HFFc6 (cell line): ENCODE measurements at places on chromosomes 1 and 21.

DNA sequence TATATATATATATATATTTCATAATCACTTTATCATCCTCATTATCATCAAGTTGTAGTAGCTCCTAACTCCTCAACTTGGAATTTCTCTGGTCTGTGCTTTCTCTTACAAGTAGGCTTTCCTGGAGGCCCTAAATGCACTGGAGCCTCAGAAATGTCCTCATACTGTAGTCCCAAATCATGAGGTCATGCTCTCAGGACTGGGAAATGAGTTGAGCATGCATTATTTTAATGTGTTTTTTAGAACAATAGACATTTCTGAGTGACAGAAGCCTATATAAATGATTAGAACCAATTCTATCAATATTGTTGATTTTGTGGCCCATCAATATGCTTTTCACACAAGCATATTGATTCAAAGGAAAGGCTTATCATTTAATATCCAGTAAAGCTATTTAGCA lies 42.9 kb upstream of the C1orf105 start:
- DNase-seq: no peak

GRCh38 chr21:22474403-22474802 lies 1476.2 kb downstream of the NCAM2 start:
- no peak for DNase-seq

DNA sequence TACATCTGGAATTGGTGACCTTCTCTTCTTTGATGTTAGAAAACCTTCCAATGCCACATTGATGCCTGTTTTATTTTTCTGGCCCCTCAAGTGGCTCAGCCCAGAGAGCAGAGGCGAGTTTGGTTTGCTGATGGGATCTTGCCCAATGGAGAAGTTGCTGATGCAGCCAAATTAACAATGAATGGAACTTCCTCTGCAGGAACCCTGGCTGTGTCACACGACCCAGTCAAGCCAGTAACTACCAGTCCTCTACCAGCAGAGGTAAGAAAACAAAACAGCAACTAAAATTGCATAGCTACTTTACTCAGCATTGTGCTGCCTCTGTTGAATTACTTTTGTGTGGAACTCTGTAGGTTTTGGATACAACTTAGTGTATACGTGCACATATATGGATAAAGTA lies 97.6 kb downstream of the CC2D1B start:
- DNase-seq: peak; percentile 12

DNA sequence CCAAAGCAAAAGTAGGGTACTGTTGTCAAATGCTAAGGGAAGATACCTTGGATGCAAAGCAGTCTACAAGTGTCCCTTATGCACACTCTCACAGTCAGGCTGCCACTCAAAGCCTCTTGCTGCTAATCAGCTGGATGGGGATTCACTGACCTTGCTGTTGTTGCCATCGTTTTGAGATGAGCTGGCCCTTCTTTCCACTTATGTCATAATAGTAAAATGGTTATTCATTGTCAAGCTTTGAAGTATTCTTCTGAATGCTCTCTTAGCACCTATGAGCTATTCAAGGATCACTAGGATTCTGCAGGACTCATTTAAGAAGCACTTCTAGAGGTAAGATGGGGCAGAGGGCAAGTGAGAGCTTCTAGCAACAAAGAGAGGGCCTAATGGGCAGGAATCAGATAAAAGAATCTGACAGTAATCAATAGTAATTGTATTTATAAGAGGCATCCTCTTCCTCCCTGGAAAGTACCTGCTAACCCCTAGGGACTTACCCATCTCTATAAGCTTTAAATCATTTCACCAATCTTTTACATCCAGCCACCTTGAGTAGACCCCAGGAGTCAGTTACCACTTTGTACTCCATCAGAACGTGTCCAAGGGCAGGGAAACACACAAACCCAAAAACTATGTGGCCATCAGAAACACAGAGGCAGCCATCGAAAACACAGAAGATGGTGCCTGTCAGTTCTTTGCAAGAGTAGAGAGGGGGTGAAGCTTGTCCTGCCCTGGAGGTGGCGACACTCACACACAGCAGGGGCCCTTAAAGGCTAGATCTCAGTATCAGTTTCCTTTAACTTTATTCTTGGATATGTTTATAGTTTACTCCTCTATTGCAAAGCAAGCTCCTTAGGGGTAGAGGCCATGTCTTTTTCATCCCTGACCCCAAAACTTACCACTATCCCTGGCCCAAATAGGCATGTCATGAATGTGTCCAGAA lies 103.7 kb upstream of the NFIA start:
- peak; percentile 43 for DNase-seq

DNA sequence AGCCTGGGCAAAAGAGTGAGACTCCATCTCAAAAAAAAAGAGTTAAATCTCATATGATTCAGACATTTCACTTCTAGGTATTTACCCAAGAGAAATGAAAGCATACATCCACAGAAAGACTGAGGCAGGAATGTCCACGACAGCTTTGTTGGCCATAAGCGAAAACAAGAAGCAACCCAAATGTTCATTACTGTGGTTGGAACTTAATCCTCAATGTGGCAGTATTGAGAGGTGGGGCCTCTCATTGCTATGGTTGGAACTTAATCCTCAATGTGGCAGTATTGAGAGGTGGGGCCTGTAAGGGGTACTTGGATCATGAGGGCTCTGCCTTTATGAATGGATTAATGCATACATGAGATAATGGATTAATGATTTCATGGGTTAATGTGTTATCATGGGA lies 15.2 kb downstream of the C21orf58 start:
- no peak for DNase-seq

DNA sequence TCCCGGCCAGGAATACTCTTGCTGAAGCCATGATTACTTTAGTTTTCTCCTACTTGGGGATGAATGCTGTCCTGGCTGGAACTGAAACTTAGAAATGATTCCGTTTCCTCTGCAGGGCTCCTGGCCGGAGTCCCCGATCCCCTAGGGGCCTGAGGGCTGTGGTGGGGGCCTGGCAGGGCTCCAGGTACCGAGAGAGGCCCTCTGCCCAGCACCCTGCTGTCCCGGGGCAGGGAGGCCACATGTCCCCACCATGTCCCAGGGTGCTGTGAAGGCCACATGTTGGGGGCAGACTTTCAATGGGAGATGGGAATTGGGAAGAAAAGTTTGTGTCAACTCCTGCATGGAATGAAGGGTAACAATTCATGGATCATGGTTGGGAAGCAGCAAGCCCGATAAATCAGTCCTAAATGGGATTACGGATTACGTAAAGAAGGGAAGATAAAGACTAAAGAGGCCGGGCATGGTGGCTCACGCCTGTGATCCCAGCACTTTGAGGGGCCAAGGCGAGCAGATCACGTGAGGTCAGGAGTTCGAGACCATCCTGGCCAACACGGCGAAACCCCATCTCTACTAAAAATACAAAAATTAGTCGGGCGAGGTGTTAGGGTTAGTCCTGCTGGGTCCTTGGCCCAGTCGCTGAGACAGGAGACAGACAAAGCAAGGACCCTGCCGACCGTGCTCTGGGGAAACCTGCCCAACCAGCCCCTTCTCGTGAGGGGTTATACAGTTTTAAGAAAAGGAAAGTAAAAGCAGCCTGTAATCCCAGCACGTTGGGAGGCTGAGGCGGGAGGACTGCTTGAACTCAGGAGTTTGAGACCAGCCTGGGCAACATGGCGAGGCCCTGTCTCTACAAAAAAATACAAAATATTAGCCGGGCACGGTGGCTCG lies 37.6 kb downstream of the MORN1 start:
- no peak for DNase-seq

DNA sequence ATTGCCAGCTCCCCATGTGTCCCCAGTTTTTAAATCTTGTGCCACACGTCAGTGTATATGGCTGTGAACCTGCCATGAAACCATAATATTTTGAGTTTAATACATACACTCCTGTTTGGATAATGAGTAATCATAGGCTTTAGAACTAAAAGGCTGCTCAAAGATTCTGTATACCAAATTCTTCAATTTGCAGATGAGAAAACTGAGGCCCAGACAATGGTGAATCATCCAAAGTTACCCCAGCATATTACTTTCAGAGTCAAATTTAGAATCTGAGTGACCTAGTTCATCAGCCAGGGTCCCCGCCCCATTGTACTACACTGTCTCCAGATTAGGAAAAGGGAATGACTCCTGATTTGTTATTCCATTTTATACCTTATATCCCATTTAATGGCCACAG lies 224.6 kb downstream of the FGGY start:
- DNase-seq: peak; percentile 36

- DNase-seq: no peak
Measured at GRCh38 chr1:172085317-172085716, 244.0 kb downstream of the DNM3 start.

DNA sequence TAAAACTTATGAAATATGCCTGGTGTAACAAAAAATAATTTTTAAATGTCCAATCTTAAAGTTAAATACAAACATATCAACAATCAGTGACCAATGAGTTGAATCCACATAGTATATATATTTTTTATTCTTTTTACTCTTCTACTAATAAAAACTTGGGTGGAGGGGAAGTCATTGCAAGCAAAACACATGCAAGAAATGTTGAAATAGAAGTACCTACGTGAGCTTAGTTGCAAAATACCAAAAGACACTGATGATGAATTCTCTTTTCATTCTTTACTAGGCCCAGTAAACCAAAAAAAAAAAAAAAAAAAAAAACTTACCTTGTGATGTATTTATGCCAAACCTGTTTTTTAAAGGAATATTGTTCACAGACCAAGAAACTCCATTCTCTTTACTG lies 26.4 kb upstream of the PLA2G4A start:
- no peak for DNase-seq

GRCh38 chr1:197599789-197600188 lies 175.5 kb downstream of the DENND1B start:
- no peak for DNase-seq

DNA sequence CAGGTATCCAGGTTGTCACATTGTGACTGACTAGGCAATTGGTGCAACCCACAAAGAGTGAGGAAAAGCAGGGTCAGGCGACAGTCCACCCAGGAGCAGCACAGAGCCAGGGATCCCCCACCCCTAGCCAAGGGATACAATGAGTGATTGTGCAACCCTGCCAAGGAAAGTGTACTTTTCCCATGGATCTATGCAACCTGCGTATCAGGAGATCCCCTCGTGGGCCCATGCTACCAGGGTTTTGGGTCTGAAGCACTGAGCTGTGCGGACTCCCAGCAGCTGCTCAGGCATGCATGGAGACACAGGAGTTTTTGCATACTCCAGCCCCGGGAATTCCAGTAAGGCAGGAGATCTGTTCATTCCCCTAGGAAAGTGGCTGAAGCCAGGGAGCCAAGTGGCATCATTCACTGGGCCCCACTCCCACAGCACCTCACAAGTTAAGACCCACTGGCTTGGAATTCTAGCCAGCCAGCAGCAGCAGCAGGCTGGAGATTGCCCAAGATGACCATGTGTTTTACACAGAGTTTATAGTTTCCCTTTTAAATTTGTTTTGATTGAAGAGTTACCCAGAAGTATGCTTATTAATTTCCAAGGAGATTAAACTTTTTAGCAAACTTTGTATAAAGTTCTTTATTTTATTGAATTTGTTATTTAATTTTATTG lies 136.0 kb downstream of the LTN1 start:
- DNase-seq: no peak

GRCh38 chr1:42762269-42762668 lies 4.6 kb downstream of the P3H1 start:
- no peak for DNase-seq

DNA sequence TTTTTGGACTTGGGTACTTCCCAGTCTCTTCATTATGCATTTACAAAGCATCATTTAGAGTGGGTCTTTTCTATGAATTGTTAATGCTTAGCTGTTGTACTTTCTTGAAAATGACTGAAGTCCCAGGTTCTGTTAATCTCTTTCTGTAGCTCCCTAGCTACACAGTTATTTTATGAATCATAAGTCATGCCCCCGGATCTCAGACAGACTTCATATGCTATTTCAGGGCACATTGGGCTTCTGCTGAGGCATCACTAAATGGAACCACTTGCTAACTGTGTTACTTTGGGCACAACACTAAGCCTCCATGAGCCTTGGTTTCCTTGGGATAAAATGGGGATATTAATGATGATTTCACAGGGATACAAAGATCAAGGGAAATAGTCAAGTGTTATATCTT lies 55.5 kb upstream of the RBM15 start:
- peak; percentile 30 for DNase-seq

- DNase-seq: peak; percentile 66
Measured at GRCh38 chr1:24688621-24689195, 45.6 kb downstream of the SRRM1 start.
